ENCODE measurements at places on chromosomes 13 and 19. TPM values are rescaled to one million over a fixed set of nuclear protein-coding genes. Genes with fewer than 3 reads are reported as not detected.

POSTN gene
- total RNA-seq, result 13.6 TPM

NPAS1 gene
- 0.44 TPM for total RNA-seq

MYO9B gene
- 192 TPM for total RNA-seq

IL4I1 gene
- total RNA-seq, result 3.3 TPM

OSCAR gene
- 0.86 TPM for total RNA-seq

C2CD4C gene
- total RNA-seq, result not detected

PSG5 gene
- total RNA-seq, result 0.66 TPM

ATCAY gene
- not detected for total RNA-seq

CYP2B6 gene
- total RNA-seq, result not detected

ADPRHL1 gene
- 3.3 TPM for total RNA-seq

TEAD2 gene
- total RNA-seq, result 18.2 TPM

ZNF69 gene
- 3.1 TPM for total RNA-seq

NKPD1 gene
- total RNA-seq, result under 0.01 TPM

IL11 gene
- 15.1 TPM for total RNA-seq

SGCG gene
- total RNA-seq, result 3.3 TPM

PRKCSH gene
- 165 TPM for total RNA-seq

CCNA1 gene
- 0.43 TPM for total RNA-seq

FREM2 gene
- total RNA-seq, result under 0.01 TPM

CAMSAP3 gene
- not detected for total RNA-seq

TGFBR3L gene
- total RNA-seq, result 1.3 TPM

FCAR gene
- not detected for total RNA-seq

DACH1 gene
- 2.1 TPM for total RNA-seq

CBLC gene
- 0.57 TPM for total RNA-seq

SHISA7 gene
- not detected for total RNA-seq

AZU1 gene
- total RNA-seq, result not detected

FSD1 gene
- 3.3 TPM for total RNA-seq

ATXN8OS gene
- not detected for total RNA-seq

ZNF490 gene
- total RNA-seq, result 9.6 TPM

C1QTNF9 gene
- not detected for total RNA-seq

C19orf85 gene
- total RNA-seq, result not detected

KCNN4 gene
- 1.9 TPM for total RNA-seq

GFY gene
- total RNA-seq, result not detected

STK11 gene
- total RNA-seq, result 107 TPM

IGFL1 gene
- not detected for total RNA-seq

FCGBP gene
- under 0.01 TPM for total RNA-seq

MRPL34 gene
- 26.7 TPM for total RNA-seq

MYO16 gene
- total RNA-seq, result 0.29 TPM

NCAN gene
- total RNA-seq, result not detected
